HFF-Myc (cell line): ENCODE measurements at places on chromosomes 6 and 20.

GRCh38 chr6:157669747-157670216 is 153.3 kb upstream of the SNX9 start:
- DNase-seq, result no peak

DNA sequence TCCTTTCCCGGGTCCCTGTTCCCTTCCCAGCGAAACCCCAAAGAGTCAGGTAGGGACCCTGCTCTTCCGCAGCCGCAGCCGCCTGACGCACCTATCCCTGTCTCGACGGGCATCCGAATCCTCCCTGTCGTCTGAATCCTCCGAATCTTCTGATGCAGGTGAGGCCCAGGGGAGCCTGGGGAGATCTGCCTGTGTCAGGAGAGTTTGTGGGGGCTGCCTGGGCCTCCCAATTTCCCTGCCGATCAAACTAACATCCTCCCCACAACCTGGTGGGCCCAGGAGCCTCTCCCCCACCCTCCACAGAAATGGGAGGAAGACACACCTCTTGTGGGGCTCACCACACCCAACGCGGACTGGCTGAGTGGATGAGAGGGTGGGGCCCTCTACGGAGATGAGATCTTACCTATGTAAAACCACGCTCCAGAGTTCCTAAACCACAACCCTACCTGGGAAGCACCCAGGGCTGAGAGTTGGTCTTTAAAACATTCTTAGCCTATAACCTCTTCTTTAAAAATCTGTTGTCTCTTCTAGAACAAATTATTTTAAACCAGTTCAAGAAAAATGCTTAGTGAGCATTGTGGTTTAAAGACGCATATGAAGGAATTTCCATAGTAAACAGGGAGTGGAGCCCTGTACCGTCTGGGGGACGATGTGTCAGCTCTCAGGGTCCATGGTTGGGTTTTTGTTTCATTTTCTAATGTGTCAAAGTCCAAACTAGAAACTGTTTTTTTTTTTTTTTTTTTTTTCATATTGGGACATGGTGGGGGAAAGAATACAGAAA is 1.7 kb downstream of the CDC25B start:
- no peak for DNase-seq

- no peak for DNase-seq
Observed at GRCh38 chr20:4635342-4635741, 86.4 kb upstream of the PRND start.

- no peak for DNase-seq
Observed at GRCh38 chr6:158815907-158816306, 3.3 kb downstream of the EZR start.

DNA sequence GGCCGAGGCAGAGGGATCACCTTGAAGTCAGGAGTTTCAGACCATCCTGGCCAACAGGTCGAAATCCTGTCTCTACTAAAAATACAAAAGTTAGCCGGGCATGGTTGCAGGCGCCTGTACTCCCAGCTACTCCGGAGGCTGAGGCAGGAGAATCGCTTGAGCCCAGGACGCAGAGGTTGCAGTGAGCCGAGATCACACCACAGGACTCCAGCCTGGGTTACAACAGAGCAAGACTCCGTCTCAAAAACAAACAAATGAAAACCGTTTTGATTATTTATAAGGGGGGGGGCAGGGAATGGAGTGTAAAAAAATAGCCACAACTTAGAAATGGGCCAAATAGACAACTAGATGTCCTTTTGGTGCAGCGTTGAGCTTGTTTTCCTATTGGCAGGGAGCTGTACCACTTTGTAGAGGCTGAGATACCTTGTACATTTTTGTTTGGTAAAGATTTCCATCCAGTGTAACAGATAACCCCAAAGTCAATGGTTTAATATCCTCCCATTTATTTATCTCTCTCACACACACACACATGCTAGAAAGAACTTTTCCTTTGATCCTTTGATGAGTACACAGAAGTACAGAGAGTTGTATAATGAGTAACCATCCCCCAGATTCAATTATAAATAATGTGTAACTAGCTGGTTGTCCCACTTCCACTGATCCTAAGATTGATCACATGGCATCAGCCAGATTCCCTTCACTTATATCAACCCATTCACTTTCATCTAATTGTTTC is 477.5 kb downstream of the PRKN start:
- DNase-seq, result no peak

DNA sequence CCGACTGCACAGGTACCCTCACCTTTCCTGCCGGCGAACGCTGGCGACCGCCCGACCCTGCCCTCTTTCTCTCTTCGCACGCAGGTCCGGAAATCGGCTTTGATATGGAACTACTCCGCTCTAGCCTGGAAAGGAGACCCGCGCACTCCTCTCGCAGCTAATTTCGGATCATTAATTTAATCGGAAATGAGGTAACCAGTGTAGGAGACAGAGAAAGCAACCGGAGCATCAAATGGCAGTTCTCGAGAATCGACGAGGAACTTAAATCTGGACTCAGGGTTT is 949 bp upstream of the ATXN1 start:
- no peak for DNase-seq

GRCh38 chr6:2940851-2941250 is 30.5 kb downstream of the SERPINB6 start:
- no peak for DNase-seq

- peak; percentile 85 for DNase-seq
Observed at GRCh38 chr6:112223070-112223861, 31.1 kb downstream of the LAMA4 start.

GRCh38 chr6:63560801-63561287 is 11.4 kb upstream of the LOC128125822 start:
- DNase-seq, result no peak

- no peak for DNase-seq
Observed at GRCh38 chr6:143822584-143823024, 20.5 kb upstream of the LTV1 start.

GRCh38 chr20:36132802-36133211 is 21.7 kb upstream of the EPB41L1 start:
- DNase-seq, result no peak

GRCh38 chr6:26251354-26252076 is 113.5 kb upstream of the BTN3A2 start:
- peak; percentile 92 for DNase-seq

DNA sequence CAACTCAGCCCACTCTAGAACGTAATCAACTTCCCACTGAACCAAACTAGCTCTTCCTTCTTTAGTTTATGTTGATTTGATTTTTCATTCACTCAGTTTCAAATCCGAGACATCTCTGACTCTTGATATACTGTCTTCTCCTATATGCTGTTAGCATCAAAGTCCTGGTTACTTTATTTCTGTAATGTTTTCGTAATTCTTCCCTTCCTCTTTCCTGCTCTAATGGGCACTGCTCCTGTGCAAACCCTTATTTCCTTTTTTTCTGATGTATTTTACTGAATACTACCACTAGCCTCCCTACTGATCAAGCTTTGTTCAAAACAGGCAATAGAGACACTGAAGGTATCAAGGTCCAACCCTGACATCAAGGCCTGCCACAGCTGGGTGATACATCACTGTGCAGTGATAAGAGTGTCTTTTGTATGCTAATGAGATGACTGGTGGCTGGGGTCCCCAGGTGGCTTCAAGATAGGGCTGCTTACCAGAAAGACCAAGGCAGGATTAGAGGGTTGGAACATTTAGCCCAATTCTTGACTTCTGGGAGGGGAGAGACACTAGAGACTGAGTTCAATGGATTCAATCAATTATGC is 95.2 kb downstream of the KIF13A start:
- no peak for DNase-seq
